ENCODE measurements at places on chromosomes 3 and 15.

DNA sequence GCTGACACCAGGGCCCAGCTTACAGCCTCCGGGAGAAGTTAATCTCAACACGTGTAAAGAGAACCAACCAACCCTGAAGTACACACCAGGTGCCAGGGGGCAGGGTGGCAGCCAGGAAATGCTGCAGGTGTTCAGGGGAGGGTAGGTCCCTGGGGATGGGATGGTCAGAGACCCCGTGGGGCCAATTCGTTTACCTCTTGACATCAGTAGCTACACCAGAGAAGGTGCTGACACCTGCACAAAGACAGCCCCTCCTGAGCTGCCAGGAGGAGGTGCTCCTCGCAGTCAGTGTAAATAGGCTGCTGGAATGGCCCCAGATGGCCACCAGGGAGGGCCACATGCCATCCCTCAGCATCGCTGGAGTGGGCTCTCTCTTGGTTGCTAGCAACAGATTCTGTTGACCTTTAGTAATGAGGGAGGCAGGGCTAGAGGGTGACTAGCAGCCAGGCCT is 52.8 kb downstream of the CORO2B start:
- DNase-seq, result no peak

DNA sequence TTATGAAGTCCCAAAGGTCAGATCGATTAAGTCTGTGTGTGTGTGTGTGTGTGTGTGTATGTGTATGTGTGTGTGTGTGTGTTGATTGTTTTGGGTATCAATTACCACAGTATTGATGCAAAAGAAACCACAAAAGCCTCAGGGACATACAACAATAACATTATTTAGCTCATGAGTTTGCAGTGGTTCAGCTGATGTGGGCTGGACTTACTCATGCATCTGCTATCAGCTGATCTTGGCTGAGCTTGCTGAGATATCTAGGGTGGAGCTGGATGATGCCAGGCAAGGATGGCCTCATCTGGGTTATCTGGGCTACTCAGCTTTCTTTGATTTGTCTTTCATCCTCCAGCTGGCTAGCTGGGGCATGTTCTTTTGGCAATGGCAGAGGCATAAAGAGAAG is 82.4 kb upstream of the PRR23C start:
- no peak for DNase-seq

DNA sequence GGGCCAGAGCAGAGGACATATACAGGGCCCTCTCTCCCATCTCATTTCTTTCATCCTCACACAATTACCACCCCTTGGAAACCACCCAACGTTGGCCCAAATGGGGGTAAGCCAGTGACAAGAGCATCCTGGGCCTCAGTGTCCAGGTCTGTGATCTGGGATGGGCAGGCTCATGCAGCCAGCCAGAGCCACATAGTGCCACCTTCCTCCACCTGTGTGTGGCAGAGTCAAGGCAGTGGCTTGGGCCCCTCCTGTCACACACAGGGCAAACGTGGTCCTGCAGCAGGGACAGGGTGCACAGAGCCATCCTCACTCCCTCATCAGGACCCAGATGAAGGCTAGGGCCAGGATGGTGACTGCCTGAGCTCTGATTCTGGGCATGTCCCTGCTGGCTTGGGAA is 2.3 kb upstream of the MYL3 start:
- DNase-seq, result no peak

- DNase-seq, result no peak
These were observed 89.0 kb downstream of the C3orf85 start for GRCh38 chr3:109225516-109225915.

DNA sequence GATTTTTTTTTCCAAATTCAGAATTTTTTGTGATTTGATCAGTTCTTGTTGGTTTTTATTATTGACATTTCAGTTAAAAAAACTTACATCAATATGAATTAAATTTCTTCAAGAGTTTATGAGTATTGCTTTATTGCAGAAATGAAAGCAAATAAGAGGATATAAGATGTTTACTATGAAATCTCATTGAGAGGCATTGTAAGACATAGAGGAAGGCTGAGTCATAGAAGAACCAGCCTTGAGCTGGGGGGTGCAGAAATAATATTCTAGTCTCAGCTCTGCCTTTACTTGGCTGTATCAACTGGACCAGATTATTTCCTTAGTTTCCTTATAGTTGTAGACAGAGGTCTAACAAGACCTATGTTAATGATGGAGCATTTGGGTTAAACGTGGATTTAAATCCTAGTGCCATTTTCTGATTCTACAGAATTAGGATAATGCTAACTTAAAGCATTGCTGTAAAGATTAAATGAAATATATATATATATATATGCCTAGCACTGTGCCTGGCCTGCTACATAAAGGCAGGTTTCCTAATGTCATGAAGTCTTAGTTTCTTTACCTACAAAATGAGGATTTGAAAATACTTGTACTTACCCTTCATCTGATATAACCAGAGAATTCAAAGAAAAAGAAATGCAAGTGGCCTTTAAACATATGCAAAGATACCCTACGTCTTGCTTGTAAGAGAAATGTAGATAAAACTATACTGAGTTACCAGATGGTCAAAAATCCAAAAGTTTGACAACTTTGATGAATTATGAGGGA is 7.3 kb downstream of the FAM98B start:
- DNase-seq, result no peak

All from activated CD8-positive, alpha-beta T cell treated with anti-CD3 and anti-CD28 coated beads for 36 hours (primary cell).